ENCODE measurements at places on chromosomes 12 and 14. TPM values are rescaled to one million over a fixed set of nuclear protein-coding genes. Genes with fewer than 3 reads are reported as not detected.
A peak's percentile ranks its signal among the peaks of the same experiment; 100 is the strongest.

- no peak for DNase-seq
Measured at GRCh38 chr14:53946404-53947093, 10.1 kb downstream of the BMP4 start.

DNA sequence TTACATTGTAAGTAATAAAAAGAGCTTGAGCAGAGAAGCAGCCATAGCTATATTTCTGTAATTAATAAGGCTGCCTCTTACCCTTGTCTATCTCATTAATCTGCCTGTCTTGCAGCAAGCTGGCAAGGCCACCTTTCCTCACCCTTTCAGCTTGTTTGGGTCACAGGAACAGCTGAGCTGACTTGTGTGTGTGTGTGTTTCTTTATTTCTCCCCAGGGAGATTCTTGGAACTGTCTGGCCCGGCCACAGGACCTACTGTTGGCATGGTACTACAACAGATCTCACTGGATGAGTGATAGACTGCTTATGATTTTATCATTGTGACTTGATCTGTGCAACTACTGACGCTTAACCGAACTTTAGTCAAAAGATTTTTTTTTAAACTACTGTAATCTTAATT lies 213.7 kb downstream of the SLC2A13 start:
- no peak for DNase-seq

DNA sequence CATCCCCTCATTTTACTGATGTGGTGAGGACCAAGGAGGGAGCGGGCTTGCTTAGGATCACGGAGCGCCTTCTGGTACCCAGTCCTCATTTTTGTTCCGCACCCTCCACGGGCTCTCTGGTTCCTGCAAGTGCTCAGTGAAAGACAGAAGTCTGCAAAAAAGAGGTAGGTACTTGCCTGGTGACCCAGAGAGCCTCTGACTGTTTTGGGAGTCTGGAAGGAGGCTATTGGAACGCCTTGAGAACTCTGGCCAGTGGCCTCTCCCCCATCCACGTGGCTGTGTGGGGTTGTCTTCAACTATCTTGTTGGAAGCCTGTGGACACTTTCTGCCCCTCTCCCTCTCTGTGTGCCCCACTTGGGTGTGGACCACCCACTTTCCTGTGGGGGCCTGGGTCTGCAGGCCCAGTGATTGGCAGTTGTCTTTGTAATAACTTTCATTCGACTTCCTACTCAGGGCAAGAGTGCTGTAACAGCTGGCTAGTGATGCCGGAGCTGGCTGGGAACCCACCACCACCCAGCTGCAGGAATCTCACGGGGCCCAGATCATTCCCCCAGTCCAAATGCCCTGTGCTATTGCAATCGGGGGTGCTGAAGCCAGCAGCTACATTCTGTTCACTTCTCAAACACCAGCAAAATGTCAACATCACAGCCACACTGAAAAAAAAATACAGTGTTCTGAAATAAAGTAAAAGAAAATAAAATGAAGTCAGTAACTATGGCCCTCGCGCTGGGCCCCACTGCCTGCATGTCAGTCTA lies 122.8 kb downstream of the PRMT8 start:
- peak; percentile 79 for DNase-seq

- no peak for DNase-seq
Measured at GRCh38 chr12:116863275-116863767, 17.9 kb downstream of the HRK start.

DNA sequence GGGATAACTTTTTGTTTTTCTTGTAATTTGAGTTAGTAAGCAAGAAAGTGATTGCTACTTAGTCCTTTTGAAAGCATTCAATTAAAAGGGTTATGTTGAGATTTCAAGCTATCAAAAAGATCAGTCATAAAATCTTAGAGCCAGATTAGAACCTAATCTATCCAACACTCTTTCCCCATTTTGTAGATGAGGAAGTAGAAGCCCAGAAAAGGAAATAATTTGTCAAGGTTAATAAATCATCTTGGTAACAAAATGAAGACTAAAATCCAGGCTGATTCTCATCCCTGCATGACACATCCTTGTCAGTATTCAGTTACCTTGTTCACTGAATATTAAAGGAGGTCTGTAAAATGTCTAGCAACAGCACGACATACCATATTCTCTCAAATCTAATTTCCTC lies 26.5 kb downstream of the PPP1R13B start:
- no peak for DNase-seq

Gene MFAP5
- 0.64 TPM for polyA plus RNA-seq

Gene IFNG-AS1
- polyA plus RNA-seq: 0.20 TPM

DNA sequence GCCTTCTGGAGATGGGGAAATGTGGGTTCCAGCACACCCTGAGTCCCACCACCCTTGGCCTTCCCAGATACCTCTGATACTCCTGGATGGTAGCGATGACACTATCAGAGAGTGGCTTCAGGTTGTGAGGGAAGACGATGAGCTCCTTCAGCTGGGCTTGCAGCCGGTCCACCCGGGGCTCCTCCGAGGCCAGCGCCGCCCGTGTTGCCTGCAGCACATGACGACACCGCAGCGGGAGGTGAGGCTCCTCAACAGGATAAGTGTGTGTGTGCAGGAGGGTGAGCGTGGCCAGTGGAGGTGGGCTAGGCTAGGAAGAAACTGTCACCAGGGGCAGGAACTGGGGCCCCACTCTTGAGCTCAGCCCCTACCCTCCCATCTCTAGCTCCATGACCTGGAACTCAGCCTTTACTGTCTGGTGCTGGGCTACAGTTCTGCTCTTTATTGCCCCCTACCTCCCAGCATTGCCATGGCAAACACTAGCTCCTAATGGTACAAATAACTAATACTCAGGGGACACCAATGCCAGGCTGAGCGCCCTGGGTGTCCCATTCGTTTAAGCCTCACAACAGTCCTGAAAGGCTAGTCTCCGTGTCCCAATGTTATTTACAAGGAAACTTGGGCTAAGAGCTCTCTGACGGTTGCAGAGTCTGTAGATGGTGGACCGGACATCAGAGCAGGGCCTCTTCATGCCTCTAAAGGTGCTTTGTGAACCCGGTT lies 64.1 kb downstream of the SYNE3 start:
- DNase-seq: no peak

DNA sequence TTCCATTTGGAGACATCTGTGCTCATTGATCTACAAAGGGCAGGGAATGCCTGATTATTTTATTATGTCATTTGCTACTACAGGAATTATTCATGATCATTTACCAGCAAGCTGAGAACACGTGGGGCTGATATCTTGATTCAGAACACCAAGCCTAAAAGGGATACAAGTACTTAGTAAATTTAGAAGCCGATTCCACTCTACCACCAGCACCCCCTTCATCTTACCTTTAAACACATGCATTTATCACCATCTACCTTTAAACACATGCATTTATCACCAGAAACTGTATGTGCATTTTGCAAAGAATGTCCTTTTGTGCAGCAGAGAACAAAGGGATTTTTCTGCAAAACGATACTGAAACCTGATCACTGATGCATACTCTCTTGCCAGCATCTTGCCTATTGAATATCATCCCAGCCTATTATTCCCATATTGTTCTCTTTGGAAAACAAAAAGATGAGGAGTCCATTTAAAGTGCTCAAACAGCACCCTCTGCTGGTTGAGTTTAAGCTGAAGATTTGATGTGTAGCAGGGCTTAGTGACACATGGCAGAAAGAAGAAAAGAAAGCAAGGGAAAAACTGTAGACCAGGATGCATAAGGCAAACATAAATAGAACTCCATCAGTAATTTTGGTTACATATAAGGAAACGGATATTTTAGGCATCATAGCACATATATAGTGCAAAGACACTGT lies 132.6 kb upstream of the PLEKHG7 start:
- peak; percentile 86 for DNase-seq

Gene RPS6KA5
- 3.2 TPM for polyA plus RNA-seq
